ENCODE measurements at places on chromosomes 6 and 20.

GRCh38 chr20:34710568-34710839 is 6.4 kb downstream of the TP53INP2 start:
- no peak for DNase-seq

DNA sequence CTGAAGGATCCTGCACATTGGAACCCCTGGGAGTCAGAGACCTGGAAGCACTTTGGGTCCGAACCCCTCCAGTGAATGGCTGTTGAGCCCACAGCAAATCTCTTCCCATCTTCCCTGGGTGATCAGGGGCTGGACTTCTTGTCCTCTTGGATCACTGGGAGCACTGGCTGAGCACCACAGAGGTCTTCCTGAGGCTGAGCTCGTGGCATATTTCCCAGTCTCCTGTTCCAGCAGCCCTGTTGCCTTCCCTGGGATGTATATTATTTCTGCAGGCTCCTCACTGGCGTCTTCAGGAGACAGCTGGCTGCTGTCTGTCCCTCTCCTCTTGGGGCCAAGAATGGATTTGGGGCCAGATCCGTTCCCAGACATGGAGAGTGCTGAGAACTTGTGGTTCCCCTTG is 43.4 kb downstream of the PTK7 start:
- no peak for DNase-seq

DNA sequence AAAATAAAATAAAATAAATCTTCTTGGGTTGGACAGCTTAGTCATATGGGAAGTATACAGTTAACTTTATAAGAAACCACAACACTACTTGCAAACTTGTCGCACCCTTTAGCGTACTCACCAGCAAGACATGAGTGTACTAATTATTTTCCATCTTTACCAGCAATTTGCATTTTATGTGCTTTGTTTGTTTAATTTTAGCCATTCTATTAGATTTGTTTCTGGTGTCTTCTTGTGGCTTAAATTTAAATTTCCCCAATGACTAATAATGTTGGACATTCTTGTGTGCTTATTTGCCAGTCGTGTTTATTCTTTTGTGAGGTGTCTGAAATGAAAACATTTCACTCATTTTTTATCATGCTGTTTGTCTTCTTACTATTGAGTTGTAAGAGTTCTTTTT is 1172.2 kb upstream of the CITED2 start:
- no peak for DNase-seq

- no peak for DNase-seq
These were observed 3.3 kb downstream of the SUN5 start for GRCh38 chr20:33000802-33001466.

DNA sequence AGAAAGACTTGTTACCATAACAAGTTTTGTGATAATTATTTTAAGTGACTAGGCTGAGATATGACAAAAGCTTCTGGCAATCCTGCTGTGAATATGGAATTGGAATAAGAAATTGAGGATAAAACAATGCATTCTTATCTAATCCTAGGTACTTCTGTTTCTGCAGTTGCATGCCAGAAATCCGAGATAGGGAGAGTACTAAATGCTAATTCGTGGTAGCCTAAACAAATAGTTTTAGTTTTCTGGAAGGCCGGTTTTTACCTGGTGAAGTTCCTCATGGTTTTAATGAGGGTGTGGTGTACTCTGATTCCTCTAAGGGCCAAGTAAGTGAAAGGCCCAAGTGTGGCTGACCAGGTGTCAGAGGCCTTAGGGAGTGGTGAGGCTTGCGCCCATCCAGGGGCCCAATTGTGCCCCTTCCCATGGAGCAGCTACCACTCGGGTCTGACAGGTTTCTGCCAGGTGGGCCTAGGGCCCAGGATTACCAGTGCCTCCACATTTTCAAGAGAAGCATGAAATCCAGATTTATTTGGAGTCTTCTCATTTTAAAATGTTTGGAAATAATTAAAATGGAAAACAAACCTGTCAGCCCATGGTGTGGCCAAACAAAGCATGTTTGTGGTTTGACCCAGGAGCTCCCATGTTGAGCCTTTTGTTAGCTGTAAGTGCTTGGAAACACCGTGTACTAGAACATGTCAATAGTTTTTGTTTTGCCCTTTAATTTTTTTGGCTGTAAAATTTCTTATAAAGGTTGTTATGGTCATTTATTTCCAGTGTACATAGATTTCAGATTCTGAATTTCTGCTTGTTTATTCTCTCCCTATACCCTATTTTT is 6.6 kb downstream of the PLCB4 start:
- DNase-seq: peak; percentile 52

- DNase-seq: peak; percentile 14
These were observed 24.5 kb upstream of the HLA-A start for GRCh38 chr6:29917857-29918256.

GRCh38 chr6:74941424-74941823 is 264.4 kb downstream of the COL12A1 start:
- DNase-seq: no peak

DNA sequence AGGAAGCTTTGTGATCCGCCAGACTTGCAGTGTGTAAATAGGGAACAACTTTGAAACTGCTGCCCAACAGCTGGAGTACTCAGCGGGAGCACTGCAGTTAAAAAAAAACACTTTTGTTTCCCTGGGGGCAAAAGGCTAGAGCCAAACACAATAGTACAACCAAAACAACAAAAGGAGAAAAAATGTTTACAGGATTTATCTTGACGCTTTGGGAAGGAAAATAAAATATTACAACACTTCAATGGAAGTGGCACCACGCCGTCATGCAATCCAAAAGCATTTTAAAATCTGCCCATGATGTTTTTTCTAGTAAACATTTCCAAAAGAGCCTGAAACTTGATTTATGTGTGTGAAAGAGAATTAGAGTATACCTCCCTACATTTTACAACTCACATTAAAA is 26.0 kb downstream of the PTPRK start:
- peak; percentile 53 for DNase-seq

DNA sequence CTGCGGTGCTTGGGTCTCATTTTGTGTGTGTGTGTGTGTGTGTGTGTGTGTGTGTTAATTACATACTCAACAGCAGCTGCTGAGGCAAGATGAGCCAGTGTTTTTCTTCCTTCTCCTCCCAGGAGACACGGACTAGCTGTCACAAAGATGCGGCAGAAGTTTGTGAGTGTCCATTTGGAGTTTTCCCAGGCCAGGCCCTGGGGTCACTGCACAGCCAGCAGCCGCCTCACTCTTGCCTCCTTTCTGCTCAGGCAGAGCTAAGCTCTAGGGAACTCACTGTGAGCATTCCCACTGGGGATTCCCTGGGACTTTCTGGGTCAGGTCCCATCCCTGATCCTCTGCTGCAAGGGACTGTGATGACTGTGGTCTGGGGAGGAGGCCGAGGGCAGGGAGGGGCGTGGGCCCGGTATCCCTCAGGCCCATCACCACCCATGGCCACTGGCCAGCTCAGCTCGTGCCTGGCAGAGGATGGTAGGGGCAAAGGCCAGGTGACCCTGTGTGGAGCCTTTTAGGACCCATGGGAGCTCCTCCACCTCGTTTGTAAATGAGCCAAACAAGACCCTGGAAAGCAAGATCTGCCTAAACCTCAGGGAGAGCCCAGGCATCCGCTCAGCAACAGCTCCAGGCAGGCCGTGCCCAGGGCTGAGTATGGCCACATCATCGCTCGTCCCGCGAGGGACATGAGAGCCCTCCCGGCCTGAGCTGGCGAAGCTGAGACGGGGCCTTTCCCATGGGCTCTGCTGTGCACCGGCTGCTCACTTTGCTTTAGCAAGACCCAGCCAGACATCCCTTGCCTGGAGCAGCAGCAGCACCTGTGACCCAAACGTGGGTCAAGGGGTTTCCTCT is 102.0 kb downstream of the PSMB1 start:
- DNase-seq: no peak

GRCh38 chr6:157092736-157093135 is 230.6 kb downstream of the TMEM242 start:
- DNase-seq: no peak

DNA sequence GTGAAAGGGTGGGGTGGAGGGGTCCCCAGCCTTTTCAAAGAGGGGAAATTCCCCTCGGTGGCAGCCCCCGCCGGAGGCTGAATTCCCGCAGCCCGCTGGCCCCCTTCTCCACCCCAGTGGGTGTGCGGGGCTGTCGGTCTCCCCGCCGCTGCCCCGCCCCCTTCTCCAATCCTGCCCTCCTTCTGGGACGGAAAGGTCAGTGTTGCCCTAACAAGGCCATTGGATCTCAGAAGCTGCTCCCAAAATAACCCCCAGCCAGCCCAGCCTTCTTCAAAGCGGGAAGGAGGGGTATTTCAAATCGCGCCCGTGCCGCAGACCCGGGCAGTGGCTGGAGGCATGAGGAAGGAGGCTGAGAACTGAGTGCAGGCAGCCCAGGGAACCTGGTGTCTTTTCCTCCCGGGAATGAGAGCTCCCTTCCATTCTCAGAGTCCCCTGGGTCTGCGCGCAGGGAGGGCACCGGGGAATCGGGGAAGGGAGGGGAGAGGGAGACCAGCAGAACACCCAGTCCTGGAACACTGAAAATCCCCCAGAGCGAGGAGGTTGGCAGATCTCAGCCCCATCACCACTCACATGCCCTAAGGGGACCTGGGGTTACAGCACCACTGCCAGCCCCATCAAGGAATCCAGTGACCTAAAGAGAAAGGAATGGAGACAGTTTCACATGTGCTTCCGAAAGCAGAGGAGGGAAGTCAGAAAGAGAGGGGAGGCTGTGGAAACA is at the start of gene JPH2:
Gene JPH2, minus strand, starts transcription at position 135 of the 718 bp plus-strand sequence. CDS start 483 bp downstream, outside the sequence.
- DNase-seq: peak; percentile 78

DNA sequence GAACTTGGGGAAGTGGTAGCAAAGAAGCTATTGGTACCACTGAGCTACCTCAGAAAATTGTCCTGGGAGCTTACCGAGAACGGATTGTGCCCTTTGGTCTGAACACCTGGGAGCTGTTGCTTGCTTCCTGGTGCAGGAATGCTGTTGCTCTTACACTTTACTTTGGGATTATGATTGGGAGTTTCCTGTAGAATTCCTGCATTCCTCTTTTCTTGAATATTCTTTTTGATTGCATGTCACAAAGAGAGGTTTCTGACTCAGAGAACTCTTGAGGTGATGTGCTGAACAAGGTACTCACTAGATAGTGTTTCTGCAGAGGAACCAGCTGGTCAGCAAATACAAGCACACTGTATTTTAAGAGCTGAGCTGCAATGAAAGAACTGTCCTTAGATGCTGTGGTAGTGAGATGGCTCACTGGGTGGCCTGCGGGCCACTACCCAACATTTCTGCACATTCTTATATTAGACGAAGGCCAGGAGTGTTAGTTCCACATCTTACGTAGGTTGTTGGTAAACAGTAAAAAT is 35.0 kb downstream of the LRRC1 start:
- peak; percentile 41 for DNase-seq

- DNase-seq: no peak
These were observed 23.4 kb downstream of the ZBTB46 start for GRCh38 chr20:63807654-63808053.

DNA sequence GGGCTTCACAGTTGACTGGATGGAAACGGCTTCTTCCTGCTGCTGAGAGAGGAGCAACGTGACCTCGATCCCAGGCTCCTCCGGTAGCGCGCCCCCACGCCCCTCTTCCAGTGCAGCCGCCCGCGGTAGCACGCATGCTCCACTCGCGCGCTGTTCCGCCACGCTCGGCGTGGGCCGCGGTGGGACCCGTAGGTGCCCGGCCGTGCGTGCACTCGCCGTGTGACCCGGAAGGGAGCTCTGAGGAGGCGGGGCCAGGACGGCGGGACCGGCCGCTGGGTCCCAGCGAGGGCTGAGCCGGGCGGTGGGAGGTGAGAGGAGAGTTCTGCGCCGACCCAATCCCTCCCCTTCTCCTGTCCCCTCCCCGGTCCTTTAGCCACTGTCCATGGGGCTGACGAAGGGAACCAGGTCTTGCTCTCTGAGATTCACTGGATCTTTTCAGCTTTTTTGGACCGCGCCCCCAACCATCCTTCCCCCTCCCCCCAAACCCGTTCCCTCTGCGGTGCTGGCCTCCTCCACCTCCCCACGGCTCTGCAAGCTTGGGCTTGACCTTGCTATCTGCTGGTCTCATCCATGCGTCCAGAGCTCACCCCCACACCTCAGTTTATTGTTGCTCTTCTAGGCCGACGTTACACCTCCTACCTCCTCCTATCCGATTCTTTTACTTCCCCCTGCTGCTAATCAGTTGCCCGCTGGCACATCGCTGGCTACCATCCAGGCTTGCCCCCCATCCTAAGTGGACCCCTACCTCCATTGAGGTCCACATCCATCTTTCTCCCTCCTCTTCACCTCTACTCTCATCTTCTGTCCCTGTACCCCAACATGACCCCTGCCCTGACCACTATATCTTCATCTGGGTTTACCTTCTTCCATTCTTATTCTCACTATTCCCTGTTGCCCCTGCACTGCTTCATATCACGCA is at the start of gene CUL9:
Gene CUL9, plus strand, starts transcription at position 255 of the 919 bp plus-strand sequence. CDS start 2,115 bp downstream, outside the sequence.
- peak; percentile 82 for DNase-seq
